Osteoblast (primary cell): ENCODE measurements at places on chromosomes 16 and 17. TPM values are rescaled to one million over a fixed set of nuclear protein-coding genes. Genes with fewer than 3 reads are reported as not detected.
A peak's percentile ranks its signal among the peaks of the same experiment; 100 is the strongest.

SPAG9 gene
- total RNA-seq: 175 and 192 TPM in 2 replicates

MAPT gene
- 0.29 and 0.36 TPM in 2 replicates for total RNA-seq

JPH3 gene
- under 0.01 TPM in 1 of 2 replicates, not detected in the other for total RNA-seq

CDH3 gene
- total RNA-seq: 0.36 and 0.59 TPM in 2 replicates

STX1B gene
- 0.72 and 2.9 TPM in 2 replicates for total RNA-seq

MRC2 gene
- total RNA-seq: 443 and 552 TPM in 2 replicates

EARS2 gene
- total RNA-seq: 26.8 and 32.6 TPM in 2 replicates

TRIM16 gene
- 43.0 and 56.1 TPM in 2 replicates for total RNA-seq

ABCC12 gene
- total RNA-seq: not detected in 2 replicates

KRT31 gene
- not detected in 2 replicates for total RNA-seq

DNA sequence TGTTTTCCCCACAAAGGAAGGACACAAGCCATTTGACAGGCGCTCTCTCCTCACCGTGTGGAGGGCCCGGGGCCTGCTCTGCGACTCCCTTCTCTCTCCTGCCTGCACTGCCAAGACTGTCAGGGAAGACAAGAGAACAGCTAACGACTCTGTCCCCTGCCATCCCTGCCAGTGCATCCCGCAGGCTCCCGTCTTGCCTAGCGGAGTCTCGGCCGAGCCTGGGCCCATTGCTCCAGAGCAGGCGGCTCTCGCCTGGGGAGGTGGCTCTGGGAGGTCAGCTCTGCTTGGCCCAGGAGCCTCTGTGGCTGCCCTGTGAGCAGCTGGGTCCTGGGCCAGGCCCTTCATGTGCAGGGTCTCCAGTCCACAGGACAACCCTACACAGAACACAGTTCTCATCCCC is 53.0 kb downstream of the WNT3 start:
- H3K4me3 ChIP-seq: no peak overlapping the region
- H3K27ac ChIP-seq: peak overlapping the region; percentile 18
- H3K27me3 ChIP-seq: no peaks in the 10 kb centered on the region
- H3K36me3 ChIP-seq: no peaks in the 10 kb centered on the region

DNA sequence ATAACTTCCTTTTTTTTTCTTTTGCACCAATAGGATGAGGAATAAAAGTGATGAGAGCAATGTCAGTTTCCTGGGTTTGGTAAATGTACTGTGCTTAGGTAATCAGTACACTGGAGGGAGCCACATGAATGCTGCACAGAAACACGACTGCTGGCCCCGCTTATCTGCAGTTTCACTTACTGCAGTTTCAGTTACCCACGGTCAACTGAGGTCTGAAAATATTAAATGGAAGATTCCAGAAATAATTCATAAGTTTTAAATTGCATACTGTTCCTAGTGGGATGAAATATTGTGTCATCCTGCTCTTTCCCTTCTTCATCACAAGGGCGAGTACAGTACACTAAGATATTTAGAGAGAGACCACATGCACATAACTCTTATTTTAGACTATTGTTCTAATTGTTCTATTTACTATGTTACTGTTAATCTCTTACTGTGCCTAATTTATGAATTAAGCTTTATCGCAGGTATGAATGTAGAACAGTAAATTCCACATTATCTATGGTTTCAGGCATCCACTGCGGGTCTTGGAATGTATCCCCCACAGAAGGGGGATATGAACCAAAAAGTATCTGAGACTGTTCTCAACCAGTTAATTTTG is 6.4 kb upstream of the LGALS3BP start:
- H3K4me3 ChIP-seq: peak overlapping the region; percentile 70
- peaks cover 12% of the 10 kb centered on the region for H3K36me3 ChIP-seq
- H3K4me1 ChIP-seq: peaks cover 11% of the 10 kb centered on the region
- H3K27me3 ChIP-seq: no peaks in the 10 kb centered on the region
- H3K27ac ChIP-seq: peak overlapping the region; percentile 57
- peak; percentile 80 for DNase-seq

- H3K36me3 ChIP-seq: no peaks in the 10 kb centered on the region
- no peak overlapping the region for H3K4me3 ChIP-seq
- no peak overlapping the region for H3K27ac ChIP-seq
- DNase-seq: peak; percentile 61
Measured at GRCh38 chr16:27802664-27803439, 252.9 kb downstream of the KATNIP start.

GRCh38 chr17:29138971-29139691 is 41.1 kb downstream of the MYO18A start:
- no peaks in the 10 kb centered on the region for H3K36me3 ChIP-seq
- DNase-seq: no peak
- no peaks in the 10 kb centered on the region for H3K27me3 ChIP-seq

GRCh38 chr17:27559506-27560481 is 71.2 kb upstream of the LGALS9 start:
- no peaks in the 10 kb centered on the region for H3K27me3 ChIP-seq
- DNase-seq: peak; percentile 88
- peaks cover 18% of the 10 kb centered on the region for H3K4me1 ChIP-seq
- H3K27ac ChIP-seq: peak overlapping the region; percentile 30

DNA sequence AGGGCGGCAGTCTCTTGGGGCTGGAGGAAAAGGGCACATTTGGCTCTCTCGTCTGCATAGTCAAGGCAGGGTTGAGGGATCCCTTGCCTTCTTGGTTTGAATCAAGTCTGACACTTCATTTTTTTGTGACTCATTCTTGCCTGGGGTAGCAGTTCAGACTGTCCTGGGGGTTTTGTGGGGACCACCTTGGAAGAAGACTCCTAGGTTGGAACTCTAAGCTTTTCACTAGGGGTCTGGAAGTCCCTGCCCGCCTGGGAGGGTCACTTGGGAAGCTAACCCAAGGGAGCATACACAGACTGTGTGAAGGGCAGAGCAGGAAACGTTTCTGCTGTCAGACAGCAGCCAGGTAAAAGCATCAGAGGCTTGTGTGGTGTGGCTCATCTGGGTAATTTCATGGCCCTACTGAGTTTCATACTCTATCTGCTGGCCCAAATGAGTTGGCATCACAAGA is 11.3 kb downstream of the YPEL2 start:
- DNase-seq: no peak
- H3K27me3 ChIP-seq: no peaks in the 10 kb centered on the region
- H3K4me3 ChIP-seq: no peak overlapping the region

GRCh38 chr17:66595893-66596292 is 239.0 kb upstream of the CACNG5 start:
- H3K27me3 ChIP-seq: no peaks in the 10 kb centered on the region
- H3K36me3 ChIP-seq: peaks cover 3% of the 10 kb centered on the region
- DNase-seq: no peak
- H3K4me3 ChIP-seq: no peak overlapping the region
- no peak overlapping the region for H3K27ac ChIP-seq
- no peaks in the 10 kb centered on the region for H3K4me1 ChIP-seq

DNA sequence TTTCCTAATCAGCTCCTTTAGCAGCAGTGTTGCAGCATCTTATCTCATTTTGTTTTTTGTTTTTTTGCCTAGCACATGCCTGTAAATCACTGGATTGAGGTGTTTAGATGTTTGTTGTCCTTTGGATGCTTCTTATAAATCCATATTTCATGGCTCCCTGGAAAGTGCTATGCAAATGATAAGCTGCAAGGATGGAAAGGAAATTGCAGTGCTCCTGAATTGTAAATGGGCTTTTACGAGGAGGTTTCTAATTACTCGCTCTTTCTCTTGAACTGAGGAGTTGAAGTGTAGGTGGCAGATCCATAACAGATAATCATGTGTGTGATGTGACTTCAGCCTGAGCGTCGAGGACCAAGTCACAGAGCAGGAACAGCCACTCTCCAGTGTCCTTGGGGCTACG is 45.0 kb downstream of the MAPT start:
- H3K4me1 ChIP-seq: no peaks in the 10 kb centered on the region
- H3K27me3 ChIP-seq: peaks cover 40% of the 10 kb centered on the region
- H3K27ac ChIP-seq: no peak overlapping the region
- no peaks in the 10 kb centered on the region for H3K36me3 ChIP-seq
- DNase-seq: no peak
- H3K4me3 ChIP-seq: no peak overlapping the region

- peak overlapping the region; percentile 59 for H3K27ac ChIP-seq
- peaks cover 11% of the 10 kb centered on the region for H3K4me1 ChIP-seq
- peak; percentile 62 for DNase-seq
- H3K4me3 ChIP-seq: peak overlapping the region; percentile 85
- H3K27me3 ChIP-seq: no peaks in the 10 kb centered on the region
- no peaks in the 10 kb centered on the region for H3K36me3 ChIP-seq
Measured at GRCh38 chr17:19978209-19978802, 678 bp upstream of the AKAP10 start.

DNA sequence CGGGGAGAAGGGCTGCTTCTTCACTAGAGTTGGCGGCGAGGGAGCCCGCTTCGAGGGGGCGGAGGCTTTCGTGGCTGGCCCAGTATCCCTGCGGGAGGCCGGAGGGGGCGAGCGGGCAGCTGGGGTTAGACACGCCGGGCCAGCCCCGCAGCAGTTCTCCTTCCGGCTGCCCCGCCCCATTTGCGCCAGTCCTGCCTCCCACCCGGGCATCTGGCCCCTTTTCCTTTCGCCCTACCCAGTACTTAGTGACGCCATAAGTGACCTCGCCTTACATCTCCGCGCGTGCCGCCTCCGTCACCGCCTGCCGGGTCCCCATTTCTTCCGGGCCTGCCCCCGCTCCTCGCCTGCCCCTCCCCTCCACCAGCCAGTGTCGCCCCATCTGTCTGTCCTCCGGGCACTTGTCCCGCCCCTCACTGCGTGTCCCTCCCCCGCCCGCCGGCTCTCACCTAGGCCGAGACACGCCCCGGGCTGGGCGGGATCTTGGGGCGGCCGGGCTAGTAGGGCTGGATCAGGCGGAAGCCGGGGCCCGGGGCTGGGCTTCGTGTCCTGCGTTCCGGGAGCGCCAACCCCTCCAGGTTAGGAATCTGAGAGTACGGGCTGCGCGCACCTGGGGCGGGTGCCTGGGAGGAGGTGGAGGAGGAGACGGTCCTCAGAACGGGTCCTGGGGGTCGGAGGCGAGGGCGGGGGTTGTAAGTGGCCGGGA is 14.3 kb downstream of the SPATA32 start:
- peak; percentile 97 for DNase-seq
- peak overlapping the region; percentile 61 for H3K4me3 ChIP-seq
- peaks cover 33% of the 10 kb centered on the region for H3K27me3 ChIP-seq
- no peaks in the 10 kb centered on the region for H3K36me3 ChIP-seq
- no peak overlapping the region for H3K27ac ChIP-seq

DNA sequence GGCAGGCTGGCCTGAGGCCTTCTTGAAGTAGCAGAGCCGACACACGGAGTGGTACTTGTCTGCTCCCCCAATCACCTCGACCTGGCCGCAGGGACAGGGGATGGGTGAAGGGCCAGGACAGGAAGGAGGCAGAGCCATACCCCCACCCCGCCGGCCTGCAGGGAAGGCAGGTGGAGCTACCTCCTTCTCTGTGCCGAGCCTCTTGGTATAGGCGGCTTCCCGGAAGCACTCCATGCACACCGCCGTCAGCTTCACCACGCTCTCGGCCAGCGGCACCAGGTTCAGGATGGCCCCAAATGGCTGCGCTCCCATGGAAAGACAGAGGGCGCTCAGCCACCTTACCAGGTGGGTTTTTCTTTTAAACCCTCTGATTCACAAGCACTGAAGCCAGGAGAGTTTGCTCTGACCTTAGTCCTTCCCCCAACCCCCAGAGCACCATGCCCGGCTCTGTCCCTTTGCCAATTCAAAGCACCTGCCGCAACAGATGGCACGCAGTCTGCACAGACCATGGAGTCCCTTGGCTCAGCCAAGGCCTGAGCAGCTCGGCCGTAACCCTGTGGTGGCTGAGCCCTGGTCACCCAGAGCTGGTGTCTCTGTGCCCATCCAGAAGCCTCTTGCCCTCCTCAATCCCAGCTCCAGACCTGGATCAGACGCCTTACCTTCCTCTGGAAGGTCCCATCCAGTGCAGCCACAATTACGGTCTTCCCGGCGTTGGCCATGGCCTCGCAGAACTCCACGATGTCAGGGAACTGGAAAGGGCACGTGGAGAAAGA is 6.7 kb downstream of the SYNGR2 start:
- no peak overlapping the region for H3K27ac ChIP-seq
- H3K27me3 ChIP-seq: no peaks in the 10 kb centered on the region
- DNase-seq: peak; percentile 69
- no peak overlapping the region for H3K4me3 ChIP-seq
- no peaks in the 10 kb centered on the region for H3K4me1 ChIP-seq

DNA sequence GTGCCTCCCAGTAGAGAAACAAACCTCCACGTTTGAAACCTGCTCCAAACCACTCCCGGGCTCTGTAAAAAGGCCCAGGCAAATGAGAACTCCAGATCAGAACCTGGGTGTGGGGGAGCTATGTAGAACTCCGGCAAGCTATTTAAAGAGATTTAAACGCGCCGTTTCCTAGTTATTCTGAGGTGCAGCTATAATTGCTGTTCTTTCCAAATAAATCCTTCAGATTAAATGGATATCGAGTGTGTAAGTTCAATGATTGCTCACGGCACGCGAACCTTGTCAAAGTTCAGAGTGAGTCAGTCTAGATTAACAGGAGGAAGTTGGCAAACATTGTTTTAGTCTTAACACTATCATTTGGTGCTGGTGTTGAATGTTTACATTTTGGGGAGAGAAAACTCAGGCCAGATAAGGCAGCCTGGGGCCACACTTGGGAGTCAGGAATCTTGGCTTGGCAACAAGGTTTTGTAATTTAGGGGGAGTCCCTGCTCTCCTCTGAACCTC is 92.9 kb upstream of the SALL1 start:
- no peak for DNase-seq
- no peak overlapping the region for H3K4me3 ChIP-seq
- no peaks in the 10 kb centered on the region for H3K27me3 ChIP-seq

GRCh38 chr16:69839240-69839688 is 77.1 kb downstream of the WWP2 start:
- DNase-seq: peak; percentile 14
- no peaks in the 10 kb centered on the region for H3K4me1 ChIP-seq
- no peak overlapping the region for H3K4me3 ChIP-seq
- no peak overlapping the region for H3K27ac ChIP-seq

GRCh38 chr16:70711211-70712031 is 25.6 kb upstream of the MTSS2 start:
- no peaks in the 10 kb centered on the region for H3K27me3 ChIP-seq
- no peaks in the 10 kb centered on the region for H3K36me3 ChIP-seq
- H3K4me1 ChIP-seq: peaks cover 46% of the 10 kb centered on the region
- H3K4me3 ChIP-seq: no peak overlapping the region

- H3K36me3 ChIP-seq: peaks cover 73% of the 10 kb centered on the region
- no peak overlapping the region for H3K4me3 ChIP-seq
- no peaks in the 10 kb centered on the region for H3K27me3 ChIP-seq
- H3K27ac ChIP-seq: no peak overlapping the region
Measured at GRCh38 chr17:61967729-61968128, 39.9 kb upstream of the INTS2 start.

GRCh38 chr16:89575247-89576152 is at the start of gene CPNE7:
TSS of gene CPNE7 (plus strand) at chr16:89575758. CDS start at chr16:89575898, 140 bp downstream.
- peak within 1 kb of the TSS; percentile 39 for H3K27ac ChIP-seq
- H3K27me3 ChIP-seq: no peaks in the 10 kb centered on the region
- peak within 1 kb of the TSS; percentile 72 for H3K4me3 ChIP-seq
- peaks cover 6% of the 10 kb centered on the region for H3K4me1 ChIP-seq
- peak; percentile 95 for DNase-seq
- H3K36me3 ChIP-seq: peaks cover 7% of the 10 kb centered on the region

- no peaks in the 10 kb centered on the region for H3K27me3 ChIP-seq
- H3K27ac ChIP-seq: peak overlapping the region; percentile 88
- no peaks in the 10 kb centered on the region for H3K36me3 ChIP-seq
- no peak for DNase-seq
- peak overlapping the region; percentile 85 for H3K4me3 ChIP-seq
Measured at GRCh38 chr17:28950752-28951427, 428 bp downstream of the PHF12 start.
